Fibroblast of skin of left biceps (primary cell): ENCODE measurements at places on chromosomes 1 and 21.

- DNase-seq: no peak
Observed at GRCh38 chr1:184889902-184890301, 84.4 kb downstream of the NIBAN1 start.

- no peak for DNase-seq
Observed at GRCh38 chr1:13550663-13551062, 33.0 kb upstream of the PDPN start.

DNA sequence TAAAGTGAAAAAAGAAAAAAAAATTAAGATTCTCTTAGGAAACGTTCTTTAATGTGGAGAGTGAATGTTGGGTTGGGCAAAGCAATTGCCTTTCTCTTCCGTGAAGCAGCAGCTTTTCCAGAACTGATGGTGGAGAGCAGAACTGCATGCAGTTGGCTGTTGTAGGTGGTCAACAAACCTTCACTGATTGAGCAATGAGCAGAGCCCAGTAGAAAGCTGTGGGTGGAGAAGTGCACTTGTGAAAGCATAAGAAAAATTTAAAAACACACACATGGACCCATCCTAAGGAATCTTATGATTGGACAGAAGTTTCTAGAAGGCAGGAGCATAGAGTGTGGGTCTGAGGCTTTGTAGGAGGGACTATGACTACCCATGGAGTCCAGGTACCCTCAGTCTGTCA is 4.5 kb downstream of the PRELP start:
- peak; percentile 37 for DNase-seq

DNA sequence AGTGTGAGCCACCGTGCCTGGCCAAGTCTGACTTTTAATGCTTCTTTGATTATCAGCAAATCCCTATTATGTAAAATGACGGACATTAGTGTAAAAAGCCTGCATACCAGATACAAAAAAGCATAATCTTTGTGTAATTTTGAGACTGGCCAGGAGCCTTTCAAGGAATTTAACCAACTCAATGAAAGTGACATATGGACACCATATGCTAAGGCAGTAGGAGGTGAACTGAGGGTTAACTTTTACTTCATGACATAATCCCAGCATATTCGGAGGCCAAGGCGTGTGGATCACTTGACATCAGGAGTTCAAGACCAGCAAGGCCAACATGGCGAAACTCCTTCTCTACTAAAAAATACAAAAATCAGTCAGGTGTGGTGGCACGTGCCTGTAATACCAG is 94.6 kb downstream of the EIF4G3 start:
- DNase-seq: peak; percentile 53

DNA sequence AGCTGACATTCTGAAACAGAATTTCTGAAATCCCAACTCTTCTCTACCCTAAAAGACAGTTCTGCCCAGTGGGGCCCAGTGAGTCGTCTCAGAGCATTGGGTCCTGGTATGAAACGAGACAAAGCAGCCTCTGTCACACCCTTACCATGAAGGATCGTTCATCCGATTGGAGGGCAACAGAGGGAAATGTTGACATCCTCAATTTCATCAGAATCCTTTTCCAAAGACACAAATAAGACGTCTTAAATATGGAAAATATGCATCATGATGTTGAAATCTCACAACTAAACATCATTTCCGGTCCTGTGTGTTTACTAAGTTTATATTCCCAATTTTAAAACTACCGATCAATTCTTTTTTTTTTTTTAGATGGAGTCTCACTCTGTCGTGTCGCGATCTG is 112.1 kb upstream of the SLC45A1 start:
- DNase-seq: no peak

DNA sequence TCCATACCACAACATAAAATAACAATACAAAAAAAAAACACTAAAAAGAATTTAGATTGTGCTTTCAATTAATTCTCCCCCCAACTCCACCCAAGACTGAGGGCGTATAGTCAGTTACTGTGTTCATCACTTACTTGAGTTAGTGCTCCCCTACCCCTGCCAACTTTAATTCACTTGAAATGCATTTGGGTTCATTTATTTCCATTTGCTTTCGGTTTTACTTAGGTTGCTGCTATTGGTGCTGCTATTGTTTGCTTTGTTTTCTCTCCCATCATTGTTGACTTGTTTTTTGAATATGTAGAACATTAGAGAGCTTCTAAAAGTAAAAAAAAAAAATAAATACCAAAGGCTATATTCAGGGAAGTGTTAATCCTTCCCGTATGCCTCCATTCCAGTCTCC is 10.7 kb upstream of the CYYR1 start:
- no peak for DNase-seq

GRCh38 chr1:232970508-232970907 is 20.1 kb downstream of the NTPCR start:
- DNase-seq: no peak

DNA sequence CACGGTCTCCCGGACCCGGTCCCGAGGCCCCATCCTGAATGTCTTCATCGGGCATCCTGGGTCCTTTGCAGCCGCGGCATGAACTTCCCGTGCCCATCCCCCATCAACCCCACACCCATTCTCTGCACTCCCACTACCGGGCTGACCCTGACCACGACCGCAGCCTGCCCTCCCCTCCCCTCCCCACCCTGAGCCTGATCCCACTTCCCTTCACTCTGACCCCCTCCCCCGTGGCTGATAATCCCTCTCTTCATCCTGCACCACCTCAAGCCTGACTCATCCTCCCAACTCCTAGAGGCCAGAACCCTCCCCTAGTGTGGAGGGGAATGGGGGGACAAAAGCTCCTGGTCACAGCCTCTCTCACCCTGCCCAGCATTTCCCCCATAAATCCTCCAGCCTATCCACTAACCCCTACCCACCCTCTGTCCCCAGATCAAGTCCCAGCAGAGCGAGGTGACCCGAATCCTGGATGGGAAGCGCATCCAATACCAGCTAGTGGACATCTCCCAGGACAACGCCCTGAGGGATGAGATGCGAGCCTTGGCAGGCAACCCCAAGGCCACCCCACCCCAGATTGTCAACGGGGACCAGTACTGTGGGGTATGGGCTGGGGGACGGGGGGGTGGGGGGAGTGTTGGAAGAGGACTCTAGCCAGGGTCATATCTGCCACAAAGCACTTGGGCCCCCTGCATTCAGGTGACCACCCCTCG is 602 bp downstream of the SH3BGRL3 start:
- no peak for DNase-seq

DNA sequence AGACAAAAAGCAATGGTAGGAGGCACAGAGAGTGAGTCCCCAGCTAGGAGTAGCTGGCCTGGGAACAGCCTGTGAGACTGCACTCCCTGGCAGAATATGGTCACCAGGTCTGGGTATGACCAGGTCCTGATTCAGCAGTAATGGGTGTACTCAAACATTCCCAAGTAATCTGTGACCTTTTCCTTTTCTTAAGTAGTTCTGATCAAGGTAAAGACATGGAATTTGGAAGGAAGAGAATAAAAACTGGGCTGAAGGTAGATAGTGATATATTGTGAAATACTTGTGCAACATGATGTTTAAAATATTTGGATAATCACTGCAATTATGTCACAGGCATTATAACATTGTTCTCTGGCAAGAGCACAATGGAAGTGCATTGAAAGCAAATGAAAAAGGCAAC is 147.2 kb upstream of the DPYD start:
- no peak for DNase-seq

DNA sequence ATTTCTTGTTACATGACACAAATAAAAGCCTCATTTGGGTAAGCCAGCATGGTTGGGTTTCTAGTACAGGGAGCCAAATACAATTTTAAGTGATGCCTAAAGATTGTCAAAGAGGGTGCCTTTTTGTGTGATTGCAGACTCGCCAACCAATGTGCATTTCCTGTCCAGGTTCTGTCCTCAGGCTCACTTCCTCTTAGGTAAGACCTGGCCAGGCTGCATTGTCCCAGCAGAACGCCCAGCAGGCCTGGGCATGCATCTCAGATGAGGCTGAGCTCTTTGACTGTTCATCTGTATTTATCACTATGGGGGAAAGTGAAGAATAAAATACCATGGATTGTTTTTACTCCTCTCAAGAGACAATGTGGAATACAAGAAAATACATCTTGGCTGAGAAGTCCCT is 49.7 kb downstream of the KCNC4 start:
- no peak for DNase-seq

DNA sequence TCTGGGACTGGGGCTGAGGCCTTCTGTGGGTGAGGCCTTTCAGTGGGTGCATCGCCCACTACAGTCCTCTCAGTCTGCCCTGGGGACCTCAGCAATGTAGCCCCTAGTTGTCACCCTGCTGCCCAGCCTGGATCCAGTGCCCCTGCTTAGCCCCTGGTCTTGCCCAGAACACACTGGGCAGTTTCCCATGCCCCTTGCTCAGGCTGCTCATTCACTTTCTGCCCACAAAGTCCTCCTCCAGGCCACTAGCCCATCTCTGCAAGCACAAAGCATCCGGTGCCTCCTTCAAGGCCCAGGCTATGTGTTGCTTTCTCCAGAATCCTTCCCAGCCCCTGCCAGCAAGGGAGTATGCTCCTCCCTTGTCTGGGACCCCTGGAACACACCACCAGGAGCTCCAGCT is 5.4 kb upstream of the ADORA1 start:
- DNase-seq: no peak

DNA sequence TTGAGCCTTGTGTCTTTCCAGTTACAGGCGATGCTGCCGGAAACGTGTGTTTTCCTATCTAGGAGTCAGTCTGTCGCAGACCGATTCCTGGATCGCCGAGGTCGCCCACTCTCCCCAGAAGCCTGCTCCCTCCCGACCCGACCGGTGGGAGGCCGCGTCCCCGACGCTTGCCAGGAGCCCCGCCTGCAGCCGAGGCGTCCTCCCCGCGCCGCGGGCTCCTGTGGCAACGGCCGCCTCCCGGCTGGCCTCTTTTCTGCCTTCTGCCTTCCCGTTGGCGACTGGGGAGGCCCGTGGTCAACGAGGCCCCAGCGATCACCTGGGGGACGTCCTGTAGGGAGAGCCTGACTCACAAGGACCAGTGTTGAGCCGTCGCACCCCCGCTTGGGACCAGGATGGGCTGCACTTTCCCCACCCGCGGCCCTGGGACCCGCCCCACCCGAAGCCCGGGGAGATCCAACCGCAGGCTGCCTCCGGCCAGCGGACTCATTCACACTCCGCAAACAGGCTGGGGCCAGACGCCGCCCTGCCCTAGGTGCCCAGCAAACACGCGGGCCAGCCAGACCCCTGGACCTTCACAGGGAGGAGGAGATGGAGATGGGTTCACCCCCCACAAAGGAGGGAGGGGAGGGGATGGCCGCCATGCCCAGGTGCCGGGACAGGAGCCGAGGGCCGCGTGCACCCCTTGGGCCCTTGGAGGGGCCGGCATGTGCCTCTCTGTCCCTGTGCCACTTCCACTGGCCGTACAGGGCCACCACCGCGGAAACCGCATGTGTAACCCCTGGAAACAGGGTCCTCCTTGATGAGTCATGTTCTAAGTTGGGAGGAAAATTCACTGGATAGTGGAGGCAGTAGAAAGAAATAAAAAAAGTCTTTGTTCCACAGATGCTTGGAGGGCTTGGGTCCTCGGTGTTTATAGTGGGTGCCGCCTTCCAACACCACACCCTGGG is 7.2 kb upstream of the COL6A1 start:
- DNase-seq: no peak

DNA sequence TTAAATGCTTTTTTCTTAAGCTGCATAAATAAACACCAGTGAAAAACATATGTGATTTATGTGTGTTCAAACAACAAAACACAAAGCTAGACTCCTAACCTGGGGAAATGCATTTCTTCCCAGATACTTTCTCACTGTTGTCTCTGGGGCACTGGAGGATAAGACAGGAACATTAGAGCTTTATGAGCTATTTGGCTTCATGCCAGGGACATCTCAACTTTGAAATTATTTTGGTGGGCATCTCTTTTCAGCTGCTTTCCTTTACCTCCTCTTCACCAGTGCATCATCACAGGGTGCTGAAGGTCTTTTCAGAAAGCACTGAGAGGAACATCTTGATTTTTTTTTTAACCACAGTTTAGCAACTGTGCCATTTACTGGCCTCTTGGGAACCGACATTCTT is 212.9 kb downstream of the DNM3 start:
- DNase-seq: no peak

DNA sequence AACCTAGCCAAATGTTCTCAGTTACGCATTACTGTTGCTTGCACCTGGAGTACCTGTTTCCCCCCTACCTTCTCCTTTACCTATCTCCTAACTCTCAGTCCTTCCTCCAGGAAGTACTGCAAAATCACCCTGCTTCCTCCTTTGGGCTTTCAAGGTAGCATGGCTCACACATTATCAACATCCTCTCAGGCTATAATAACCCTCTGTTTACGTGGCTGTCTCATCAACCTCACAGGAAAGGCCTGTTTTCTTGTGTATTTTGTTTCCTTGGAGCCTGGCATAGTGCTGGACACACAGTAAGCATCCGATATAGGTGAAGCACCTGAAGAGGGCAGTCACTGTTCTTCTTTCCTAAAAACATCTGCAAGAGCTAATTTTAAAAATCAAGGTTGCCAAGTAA is 32.7 kb upstream of the ANGPTL7 start:
- no peak for DNase-seq

GRCh38 chr1:14773396-14774025 is 175.0 kb downstream of the KAZN start:
- no peak for DNase-seq

GRCh38 chr1:81548918-81549587 is 251.7 kb upstream of the ADGRL2 start:
- no peak for DNase-seq

DNA sequence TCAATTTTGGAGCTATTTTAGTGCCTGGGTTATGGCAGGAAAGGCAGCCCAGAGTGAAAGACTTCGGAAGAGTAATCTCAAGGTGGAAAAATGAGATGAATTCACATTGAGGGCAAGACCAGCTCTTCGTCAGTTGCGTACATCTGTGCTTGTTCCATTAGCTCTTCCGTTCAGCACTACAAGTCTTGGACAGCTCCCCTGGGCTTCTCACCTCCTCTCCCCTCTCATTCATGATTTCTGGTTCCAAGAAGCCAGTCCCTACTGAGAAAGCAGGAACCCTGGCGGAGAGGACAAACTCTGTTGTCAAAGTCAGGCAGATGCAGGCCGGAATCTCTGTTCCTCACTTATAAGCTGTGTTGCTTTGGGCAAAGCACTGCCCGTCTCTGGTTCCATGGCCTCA is 76.5 kb downstream of the ACTL8 start:
- DNase-seq: peak; percentile 33

DNA sequence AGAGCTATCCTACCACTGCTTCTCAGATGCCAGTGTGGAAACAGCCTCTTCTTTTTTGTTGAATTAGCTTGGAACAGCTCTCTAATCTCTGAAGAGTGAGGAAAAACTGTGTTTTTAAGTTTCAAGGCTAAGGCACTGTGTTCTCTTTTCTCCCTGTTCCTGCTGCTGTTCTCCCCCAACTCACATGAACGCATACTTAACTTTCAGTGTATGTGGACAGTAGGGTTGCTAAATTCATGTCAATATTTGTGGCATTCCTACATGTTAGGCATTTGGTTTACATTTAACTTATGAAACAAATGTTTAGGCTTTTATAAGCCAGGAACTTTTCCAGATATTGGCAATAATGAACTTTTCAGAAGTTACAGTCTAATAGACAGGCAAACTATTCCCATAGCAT is 6.8 kb downstream of the BACH1 start:
- DNase-seq: no peak

- DNase-seq: no peak
Observed at GRCh38 chr1:53459321-53460175, at the start of gene DMRTB1. Gene DMRTB1, plus strand, starts transcription at chr1:53459399. Its CDS starts 55 bp downstream, at chr1:53459454.
